SJSA1 (cell line): ENCODE measurements at places on chromosomes 13 and 19. TPM values are rescaled to one million over a fixed set of nuclear protein-coding genes. Genes with fewer than 3 reads are reported as not detected.

- DNase-seq, result peak; percentile 75
Observed at GRCh38 chr19:30393046-30393445, 20.9 kb downstream of the ZNF536 start.

GRCh38 chr19:27772059-27772458, 1440.9 kb downstream of the UQCRFS1 start:
- no peak for DNase-seq

- no peak for DNase-seq
Observed at GRCh38 chr13:106599875-106600797, 32.2 kb upstream of the ARGLU1 start.

DNA sequence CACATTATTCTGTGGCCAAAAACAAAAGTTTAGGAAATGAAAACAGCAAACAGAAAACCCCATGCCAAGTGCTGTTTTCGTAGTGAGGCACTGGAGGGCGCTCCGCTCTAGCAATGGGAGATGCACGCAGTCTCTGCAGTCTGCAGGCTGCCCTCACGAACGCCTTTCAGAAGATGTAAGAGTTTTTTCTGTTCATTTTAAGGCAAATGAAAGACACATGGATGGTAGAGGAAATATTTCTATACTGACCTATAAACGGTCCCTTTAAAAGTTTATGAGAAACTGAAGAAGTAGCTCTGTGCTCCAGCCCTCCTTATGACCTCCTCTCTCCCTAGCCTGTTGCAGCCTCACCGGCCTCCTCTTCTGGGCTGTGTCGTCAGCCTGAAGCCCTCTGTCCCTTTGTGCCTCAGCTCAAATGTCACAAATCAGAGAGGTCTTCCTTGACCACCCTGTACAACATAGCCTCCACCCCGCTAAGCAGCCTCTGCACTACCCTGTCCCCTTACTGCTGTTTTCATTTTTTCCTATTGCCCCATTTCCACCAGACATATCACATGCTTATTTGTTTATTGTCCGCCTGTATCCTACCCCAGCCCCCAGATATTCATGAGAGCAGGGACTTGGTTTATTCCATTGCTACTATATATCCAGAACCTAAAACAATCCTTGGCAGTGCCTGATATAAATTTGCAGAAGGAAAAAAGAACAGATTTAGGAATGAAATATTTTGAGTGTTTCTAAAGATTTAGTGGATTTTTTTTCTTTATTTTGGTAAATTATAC, 116.4 kb downstream of the TM9SF2 start:
- peak; percentile 77 for DNase-seq

DNA sequence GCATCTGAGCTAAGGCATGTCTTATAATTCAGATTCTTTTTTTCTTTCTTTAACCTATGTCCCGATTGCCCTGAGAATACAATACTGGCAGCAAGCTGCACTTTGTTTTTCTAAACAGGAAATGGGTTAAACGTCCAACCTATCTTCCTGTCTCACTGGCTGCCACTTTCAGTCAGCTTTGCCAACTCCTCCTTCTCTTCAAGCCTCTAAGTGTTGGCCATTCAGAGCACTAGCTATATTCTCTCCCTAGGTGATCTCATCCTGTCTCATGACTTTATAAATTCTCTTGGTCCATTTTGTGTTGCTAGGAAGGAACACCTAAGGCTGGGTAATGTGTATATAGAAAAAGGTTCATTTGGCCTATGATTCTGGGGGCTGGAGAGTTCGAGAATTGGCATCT, 109.5 kb upstream of the TSC22D1 start:
- no peak for DNase-seq

GRCh38 chr13:111482126-111482525, 161.7 kb downstream of the TEX29 start:
- no peak for DNase-seq

GRCh38 chr19:8592231-8593009, 15.2 kb upstream of the MYO1F start:
- peak; percentile 92 for DNase-seq

- DNase-seq, result no peak
Observed at GRCh38 chr13:107799001-107799400, 416.3 kb downstream of the LIG4 start.

GRCh38 chr13:103788061-103788652, 721.9 kb upstream of the SLC10A2 start:
- DNase-seq, result no peak

- DNase-seq, result no peak
Observed at GRCh38 chr19:35314031-35314430, 15.0 kb upstream of the CD22 start.

- DNase-seq, result no peak
Observed at GRCh38 chr13:44206434-44206833, 167.2 kb upstream of the SERP2 start.

- DNase-seq, result no peak
Observed at GRCh38 chr19:31459430-31459829, 110.2 kb upstream of the TSHZ3 start.

DNA sequence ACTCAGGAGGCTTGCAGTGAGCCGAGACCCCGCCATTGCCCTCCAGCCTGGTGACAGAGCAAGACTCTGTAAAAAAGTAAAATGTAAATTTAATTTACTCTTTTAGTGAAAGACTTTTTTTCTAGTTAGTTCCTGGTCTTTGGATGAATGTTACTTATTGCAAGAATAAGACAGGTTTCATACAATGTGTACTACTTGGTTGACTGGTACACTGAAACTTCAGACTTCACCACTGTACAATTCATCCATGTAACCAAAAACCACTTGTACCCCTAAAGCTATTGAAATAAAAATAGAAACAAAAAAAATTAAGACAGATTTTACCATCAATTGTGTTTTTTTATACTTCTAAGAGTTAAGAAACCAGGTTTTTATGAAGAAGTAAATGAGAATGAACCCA, 35.5 kb downstream of the GPALPP1 start:
- no peak for DNase-seq

- no peak for DNase-seq
Observed at GRCh38 chr13:44422755-44423643, 49.4 kb downstream of the SERP2 start.

DNA sequence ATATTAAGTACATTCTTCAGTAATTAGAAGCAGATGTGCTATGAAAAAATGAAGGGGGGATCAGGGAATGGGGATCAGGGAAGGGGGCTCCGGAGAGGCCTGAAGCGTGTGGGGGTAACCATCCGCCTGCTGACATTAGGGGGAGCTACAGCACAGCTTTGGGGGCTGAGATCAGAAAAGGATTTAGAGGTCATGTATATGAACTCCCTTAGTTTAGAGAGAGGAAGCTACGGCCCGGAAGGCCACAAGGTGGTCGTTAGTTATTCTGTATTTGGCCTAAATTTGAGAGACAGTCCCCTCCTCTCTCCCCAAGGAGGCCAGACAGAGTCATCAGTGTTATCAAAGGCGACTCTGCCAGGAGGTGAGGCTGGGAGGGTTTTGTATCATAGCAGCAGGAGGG, 99.0 kb downstream of the TM9SF2 start:
- DNase-seq, result no peak

GRCh38 chr19:2984215-2984528, 6.8 kb downstream of the TLE6 start:
- DNase-seq, result no peak

DNA sequence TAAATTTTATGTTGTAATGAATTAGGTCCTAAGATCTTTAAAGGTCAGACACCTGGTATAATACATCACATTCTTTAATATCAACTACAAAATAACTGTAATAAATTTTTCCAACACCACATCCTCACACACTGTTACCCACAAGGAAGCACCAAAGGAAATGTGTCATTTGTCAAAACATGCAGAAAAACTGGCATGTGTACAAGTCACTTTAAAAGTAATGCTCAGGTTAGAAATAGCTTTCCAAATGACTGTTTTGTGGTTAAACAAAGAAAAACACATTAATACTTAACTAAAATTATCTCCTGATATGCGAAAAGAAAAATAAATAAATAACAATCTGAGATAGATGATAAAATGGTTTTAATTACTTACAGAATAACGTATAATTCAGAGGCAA, 74.7 kb downstream of the MZT1 start:
- no peak for DNase-seq

DNA sequence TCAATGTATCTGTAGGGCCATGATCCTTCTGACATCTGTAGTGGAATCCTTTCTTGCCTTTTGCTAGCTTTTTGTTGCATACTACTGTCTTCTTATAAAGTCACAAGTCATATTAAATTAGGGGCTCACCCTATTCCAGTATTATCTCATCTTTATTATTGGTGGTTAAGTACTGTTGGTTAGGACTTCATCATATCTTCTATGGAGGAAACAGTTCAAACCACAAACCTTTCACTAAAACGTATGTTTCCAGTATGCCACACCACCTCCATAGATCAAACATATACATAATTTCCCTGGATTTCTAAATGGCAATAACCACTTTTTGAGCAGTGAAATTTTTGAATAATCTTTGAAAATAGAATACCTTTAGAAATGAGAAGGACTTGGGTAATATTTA, 62.8 kb upstream of the PCDH9 start:
- DNase-seq, result no peak

- peak; percentile 36 for DNase-seq
Observed at GRCh38 chr19:46992699-46993535, 26.7 kb upstream of the NPAS1 start.

DNA sequence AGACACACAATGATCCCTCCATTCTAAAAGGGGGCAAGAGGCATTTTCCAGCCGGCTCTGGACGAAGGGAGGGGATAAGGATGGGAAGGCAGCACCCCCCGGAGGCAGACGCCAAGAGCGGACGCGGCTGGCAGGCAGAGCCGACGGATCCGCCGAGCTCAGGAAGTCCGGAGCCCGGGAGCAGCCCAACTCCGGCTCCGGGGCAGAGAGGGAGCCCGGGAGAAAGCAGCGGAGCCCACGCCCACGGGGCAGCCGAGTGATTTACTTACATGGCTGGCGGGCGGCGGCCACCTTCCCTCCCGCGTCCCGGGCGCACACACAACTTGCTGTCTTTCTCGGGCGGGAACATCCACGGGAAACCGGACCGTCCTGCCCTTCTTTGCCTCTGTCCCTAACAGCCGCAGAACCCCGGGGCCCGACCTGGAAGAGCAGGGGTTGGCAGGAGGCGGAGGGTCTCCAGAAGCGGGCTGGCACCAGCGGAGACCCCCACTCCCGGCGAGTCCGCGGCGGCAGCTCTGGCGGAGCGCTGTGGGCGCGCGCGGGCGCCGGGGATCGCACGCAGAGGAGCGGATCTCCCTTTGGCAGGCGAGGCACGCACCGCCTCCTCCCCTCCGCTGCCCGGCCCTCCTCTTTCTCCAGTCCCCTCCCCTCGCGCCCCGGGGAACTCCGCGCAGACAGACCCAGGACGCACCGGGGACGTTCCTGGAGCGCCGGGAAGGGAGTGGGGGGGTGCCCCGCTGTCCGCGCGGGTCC, at the start of gene LHFPL6:
LHFPL6 (minus strand) TSS at position 580 of the 753 bp plus-strand sequence.
- DNase-seq, result peak; percentile 88

GRCh38 chr19:3931041-3931440, 1.8 kb upstream of the NMRK2 start:
- no peak for DNase-seq

GRCh38 chr13:95327190-95327589, 25.9 kb upstream of the ABCC4 start:
- no peak for DNase-seq

- no peak for DNase-seq
Observed at GRCh38 chr19:23949611-23950010, 34.9 kb downstream of the ZNF726 start.

DNA sequence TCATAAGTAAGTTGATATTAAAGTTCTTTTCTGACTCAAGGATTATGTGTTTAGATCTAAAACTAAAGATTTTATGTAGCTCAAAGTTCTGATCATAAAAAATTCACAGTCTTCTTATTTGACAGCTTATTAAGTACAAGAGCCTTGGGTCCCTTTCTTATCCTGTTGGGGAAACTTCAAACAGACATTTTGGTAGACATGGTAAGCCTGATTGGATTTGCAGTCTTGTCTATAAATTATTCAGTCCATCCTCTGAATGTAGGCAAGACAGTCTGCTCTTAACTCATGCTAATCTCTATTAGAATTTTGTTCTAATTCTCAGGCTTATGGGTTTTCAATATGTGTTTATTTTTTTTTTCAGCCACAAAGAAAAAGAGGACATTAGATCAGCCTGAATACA, 1718.7 kb upstream of the SLC10A2 start:
- DNase-seq, result no peak

- DNase-seq, result no peak
Observed at GRCh38 chr13:59837101-59837500, 326.6 kb downstream of the DIAPH3 start.

GRCh38 chr13:102530751-102531150, 66.0 kb upstream of the TPP2 start:
- no peak for DNase-seq

GRCh38 chr13:100815476-100816046, 141.0 kb upstream of the TMTC4 start:
- no peak for DNase-seq

- peak; percentile 62 for DNase-seq
Observed at GRCh38 chr19:34236035-34236987, 18.0 kb upstream of the GARRE1 start.

GRCh38 chr19:4969292-4969771, 419 bp downstream of the KDM4B start:
- no peak for DNase-seq

DNA sequence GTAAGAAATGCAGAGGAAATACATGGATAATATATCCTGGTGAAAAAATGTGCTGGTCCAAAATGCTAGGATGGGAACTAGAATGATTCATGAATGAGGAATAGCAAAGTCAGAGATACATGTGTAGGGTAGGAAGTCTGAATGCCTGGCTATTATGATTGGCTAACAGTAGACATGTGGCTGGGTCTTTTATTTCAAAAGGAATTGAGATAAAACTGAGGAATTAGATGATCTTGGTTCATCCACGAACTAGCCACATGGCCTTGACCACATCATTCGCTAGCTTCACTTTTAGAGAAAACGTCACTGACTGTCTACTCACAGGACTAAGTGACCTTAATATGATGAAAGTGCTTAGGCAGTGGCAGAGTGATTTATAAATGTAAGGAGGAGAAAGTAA, 103.1 kb downstream of the TRPC4 start:
- DNase-seq, result no peak

DNA sequence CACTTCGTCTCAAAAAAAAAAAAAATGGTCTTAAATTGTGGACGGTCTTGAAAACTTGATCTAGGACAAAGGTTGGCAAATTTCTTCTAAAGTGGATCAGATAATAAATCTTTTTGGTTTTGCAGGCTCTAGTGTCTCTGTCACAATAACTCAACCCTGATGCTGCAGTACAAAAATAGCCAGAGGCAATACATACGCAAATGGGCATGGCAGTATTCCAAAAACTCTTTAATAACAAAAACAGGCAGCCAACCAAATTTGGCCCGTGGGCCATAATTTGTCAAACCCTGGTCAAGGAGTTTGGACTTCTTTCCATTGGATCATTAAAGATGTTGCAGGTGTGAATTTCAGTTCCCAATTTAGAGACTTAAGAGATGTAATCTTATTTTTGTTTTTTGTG, 93.5 kb upstream of the MRI1 start:
- DNase-seq, result no peak

Gene ERVK3-1
- total RNA-seq, result 44.4 and 59.3 TPM in 2 replicates

Gene ITPKC
- 5.4 and 5.7 TPM in 2 replicates for total RNA-seq

Gene SF3A2
- total RNA-seq, result 13.8 and 44.9 TPM in 2 replicates

Gene TMEM272
- 0.68 TPM in 1 of 2 replicates, not detected in the other for total RNA-seq

Gene CADM4
- total RNA-seq, result 0.06 TPM in 1 of 2 replicates, not detected in the other

Gene SOHLH2
- total RNA-seq, result 0.37 TPM in 1 of 2 replicates, not detected in the other

Gene PROZ
- total RNA-seq, result not detected in 2 replicates

Gene WASF3
- 0.18 TPM in 1 of 2 replicates, not detected in the other for total RNA-seq

Gene PCDH9
- 1.1 and 2.2 TPM in 2 replicates for total RNA-seq

Gene ZNF737
- not detected in 2 replicates for total RNA-seq

Gene MCEMP1
- total RNA-seq, result not detected in 2 replicates

Gene GPATCH1
- 12.1 and 18.3 TPM in 2 replicates for total RNA-seq

Gene IFNL1
- total RNA-seq, result not detected in 2 replicates

Gene MEGF8
- 12.1 and 16.1 TPM in 2 replicates for total RNA-seq

Gene GPR42
- total RNA-seq, result not detected in 2 replicates

Gene CYP4F22
- not detected in 2 replicates for total RNA-seq

Gene CDADC1
- 4.6 and 9.2 TPM in 2 replicates for total RNA-seq
